ENCODE measurements at places on chromosomes 2 and 18.
A peak's percentile ranks its signal among the peaks of the same experiment; 100 is the strongest.

DNA sequence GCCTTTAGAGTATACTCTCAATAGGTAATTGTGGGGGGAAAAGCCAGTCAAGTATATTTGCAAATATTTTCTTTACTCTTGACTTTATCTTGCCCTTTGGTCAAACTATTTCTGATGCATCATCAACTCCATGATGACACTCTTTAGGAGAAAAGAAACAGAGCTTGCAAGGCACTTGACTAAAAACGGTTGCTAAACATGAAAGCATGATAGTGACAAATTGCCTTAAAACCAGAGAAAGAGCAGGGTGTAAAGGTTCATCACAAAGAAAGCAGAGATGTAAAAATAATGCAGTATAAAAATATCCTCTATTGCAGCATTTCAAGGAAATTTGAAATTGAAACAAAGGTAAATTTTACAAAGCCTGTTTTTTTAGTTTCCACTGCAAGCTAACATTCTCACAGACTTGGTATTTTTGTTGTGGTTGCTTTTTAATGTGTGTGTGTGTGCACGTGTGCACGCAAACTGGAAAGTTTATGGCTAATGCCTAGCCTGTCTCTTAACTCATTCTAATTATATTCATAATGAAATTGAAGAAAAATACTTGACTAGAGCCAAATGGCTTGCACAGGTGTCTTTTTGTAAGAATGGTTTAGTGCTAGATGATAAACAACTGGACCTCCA, 503.6 kb downstream of the ARHGAP15 start:
- DNase-seq: no peak

DNA sequence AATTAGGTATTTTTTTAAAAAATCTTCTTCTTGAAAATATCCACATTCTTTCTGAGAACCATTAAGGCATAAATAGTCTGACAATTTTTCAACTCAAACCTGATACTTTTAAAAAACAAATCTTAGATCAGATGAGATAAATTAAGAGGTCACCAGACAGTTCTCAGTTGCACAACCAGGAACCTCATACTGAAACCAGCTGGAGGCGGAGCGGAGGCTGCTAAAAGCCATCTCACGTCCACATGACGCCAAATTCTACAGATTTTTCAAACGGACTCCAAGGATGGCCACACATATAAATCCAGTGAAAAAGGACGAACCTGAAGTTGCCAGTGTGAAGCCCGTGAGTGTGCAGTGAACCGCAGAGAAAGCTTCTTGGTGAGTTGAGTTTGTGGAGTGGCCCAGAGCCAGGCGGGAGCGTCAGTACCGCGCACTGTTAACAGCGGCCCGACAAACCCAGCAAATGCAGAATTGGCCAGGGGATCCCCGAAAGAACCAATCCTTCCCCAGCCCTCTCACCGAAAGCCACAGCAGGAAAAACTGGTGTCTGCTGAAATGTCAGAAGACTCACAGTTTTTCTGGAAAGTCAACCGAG, 53.1 kb upstream of the BBS5 start:
- DNase-seq: no peak

DNA sequence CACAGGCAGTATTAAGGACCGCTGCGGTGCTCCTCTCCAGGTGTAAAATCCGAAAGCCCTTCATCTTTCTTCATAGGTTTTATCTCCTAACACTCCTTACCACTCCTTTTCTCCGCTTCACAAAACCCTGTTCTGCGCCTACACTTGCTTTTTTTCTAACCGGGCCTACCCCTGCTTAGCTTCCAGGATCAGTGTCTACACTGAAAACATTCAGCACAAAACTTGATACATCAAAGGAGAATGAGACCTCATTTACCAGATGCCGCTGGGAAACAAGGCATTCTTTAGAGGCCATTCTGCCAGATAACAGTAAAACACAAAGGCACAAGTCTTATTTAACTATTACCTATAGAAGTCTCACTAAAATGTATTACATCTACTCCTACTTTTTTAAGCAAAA, 13.1 kb downstream of the CHST10 start:
- DNase-seq: no peak

DNA sequence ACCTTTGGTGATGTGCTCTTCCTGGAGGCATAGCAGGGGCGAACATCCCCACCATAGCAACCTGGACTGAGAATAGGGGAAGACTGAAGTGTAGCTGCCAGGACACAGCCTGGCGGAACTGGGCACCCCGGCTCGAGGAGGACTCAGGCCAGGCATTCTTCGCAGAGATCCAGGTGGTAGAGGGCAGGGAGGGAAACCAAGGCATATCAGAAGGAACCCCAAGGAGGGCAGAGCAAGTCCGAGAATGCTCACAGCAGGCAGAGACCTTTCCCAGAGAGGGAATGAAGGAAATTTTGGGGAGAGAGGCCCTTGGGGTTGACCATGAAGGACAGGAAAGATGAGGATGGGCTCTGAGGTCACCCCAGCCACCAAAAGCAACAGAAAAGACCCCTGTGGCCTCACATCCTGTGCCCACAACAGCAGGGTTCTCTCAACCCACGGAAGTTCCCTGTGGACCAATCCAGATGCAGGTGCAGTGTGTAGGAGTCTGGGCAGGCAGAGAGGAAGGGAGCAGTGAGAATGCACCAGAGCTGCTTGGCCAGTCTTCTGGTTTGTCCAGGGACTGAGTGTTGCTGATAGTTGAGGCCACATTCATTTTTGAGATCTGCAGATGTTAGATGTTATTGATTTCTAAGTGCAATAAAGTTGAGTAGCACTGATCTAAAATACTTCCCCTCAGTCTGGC, 136.9 kb downstream of the PXDN start:
- no peak for DNase-seq

DNA sequence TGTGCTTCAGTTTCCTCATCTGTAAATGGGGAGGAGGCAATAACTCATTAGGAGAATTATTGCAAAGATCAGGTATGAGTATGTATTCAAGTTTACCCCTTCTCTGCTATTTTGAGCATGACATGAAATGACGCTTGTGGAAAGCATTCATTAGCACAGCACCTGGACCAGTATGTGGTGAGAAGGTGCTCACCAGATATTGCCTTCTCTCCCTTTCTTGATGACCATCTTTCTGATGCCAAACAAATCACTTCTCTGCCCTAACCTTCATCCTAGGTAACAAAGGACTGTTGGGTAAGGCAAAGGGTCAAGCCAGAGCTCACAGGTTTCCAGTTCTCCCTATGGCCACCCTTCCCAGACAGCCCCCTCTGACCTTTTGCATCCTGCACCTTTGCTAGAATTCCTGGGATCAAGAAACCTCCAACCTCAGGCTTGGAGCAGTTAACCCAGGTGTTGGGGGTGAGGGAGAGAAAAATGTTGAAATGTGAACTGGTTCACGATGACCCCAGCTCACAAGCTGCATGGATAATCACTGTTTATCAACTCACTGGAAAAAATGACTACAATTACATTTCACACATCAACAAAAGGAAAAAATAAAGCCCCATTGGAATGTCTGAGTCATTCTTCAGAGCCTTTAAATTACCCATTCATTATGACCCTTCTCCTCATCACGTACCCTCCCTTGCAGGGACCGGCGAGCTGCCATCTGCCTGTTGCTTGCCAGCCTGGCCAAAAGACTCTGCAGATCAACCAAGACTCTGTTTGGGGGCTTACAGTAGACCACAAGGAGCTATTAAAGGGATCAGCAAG, 41.6 kb downstream of the LBH start:
- peak; percentile 64 for DNase-seq

GRCh38 chr2:152413228-152414030, 78.5 kb downstream of the FMNL2 start:
- no peak for DNase-seq
